ENCODE measurements at places on chromosomes 13 and 19. TPM values are rescaled to one million over a fixed set of nuclear protein-coding genes. Genes with fewer than 3 reads are reported as not detected.

Gene APOC1
- 7.6 TPM for polyA plus RNA-seq

Gene DNAAF3
- 3.0 TPM for polyA plus RNA-seq

Gene LGALS4
- polyA plus RNA-seq = 80.9 TPM

Gene NUP58
- polyA plus RNA-seq = 6.1 TPM

Gene ARHGAP45
- polyA plus RNA-seq = 21.6 TPM

Gene ATP8B3
- 0.95 TPM for polyA plus RNA-seq

Gene LYL1
- 2.6 TPM for polyA plus RNA-seq

Gene KLK12
- polyA plus RNA-seq = not detected

Gene ZNF429
- 6.8 TPM for polyA plus RNA-seq

Gene F10
- 13.7 TPM for polyA plus RNA-seq

Gene CYP2A6
- polyA plus RNA-seq = not detected

All from pancreas (tissue), 10 donors.